ENCODE measurements at places on chromosomes 16 and 17. TPM values are rescaled to one million over a fixed set of nuclear protein-coding genes. Genes with fewer than 3 reads are reported as not detected.

ELOB gene
- 130 TPM for total RNA-seq

PRCD gene
- total RNA-seq = 3.5 TPM

CCP110 gene
- total RNA-seq = 23.7 TPM

FLCN gene
- total RNA-seq = 81.5 TPM

RDM1 gene
- total RNA-seq = 0.82 TPM

CLEC10A gene
- 19.5 TPM for total RNA-seq

CCL17 gene
- not detected for total RNA-seq

TM4SF5 gene
- not detected for total RNA-seq

CIBAR2 gene
- total RNA-seq = 1.5 TPM

OTOP2 gene
- total RNA-seq = not detected

HOXB1 gene
- total RNA-seq = not detected

TLCD3A gene
- 4.4 TPM for total RNA-seq

ANKFN1 gene
- total RNA-seq = not detected

CMTM2 gene
- total RNA-seq = 3.3 TPM

ALOX12B gene
- 0.47 TPM for total RNA-seq

CCL4L2 gene
- 6.6 TPM for total RNA-seq

RNF166 gene
- 114 TPM for total RNA-seq

KIF2B gene
- total RNA-seq = not detected

KRTAP4-6 gene
- not detected for total RNA-seq

PRDM7 gene
- not detected for total RNA-seq

CD300A gene
- 109 TPM for total RNA-seq

ETV4 gene
- total RNA-seq = not detected

PRSS33 gene
- total RNA-seq = not detected

PRKCB gene
- 188 TPM for total RNA-seq

PRAC2 gene
- not detected for total RNA-seq

AARS1 gene
- 80.9 TPM for total RNA-seq

PLA2G10 gene
- total RNA-seq = not detected

KRT9 gene
- total RNA-seq = not detected

CES1 gene
- 13.8 TPM for total RNA-seq

PRSS36 gene
- total RNA-seq = not detected

GSDMA gene
- 1.2 TPM for total RNA-seq

CA5A gene
- not detected for total RNA-seq

ALDH3A1 gene
- 0.54 TPM for total RNA-seq

NPIPB8 gene
- total RNA-seq = 1.1 TPM

TPSB2 gene
- total RNA-seq = not detected

DHRS11 gene
- total RNA-seq = 4.6 TPM

MYL4 gene
- 0.55 TPM for total RNA-seq

PPP1R27 gene
- not detected for total RNA-seq

DCUN1D3 gene
- 10.1 TPM for total RNA-seq

C17orf78 gene
- total RNA-seq = not detected

DPEP3 gene
- total RNA-seq = 1.7 TPM

SCGB1C2 gene
- not detected for total RNA-seq

CPHXL2 gene
- not detected for total RNA-seq

TMC7 gene
- 0.23 TPM for total RNA-seq

ASGR1 gene
- total RNA-seq = 5.0 TPM

AANAT gene
- total RNA-seq = not detected

MEOX1 gene
- 4.1 TPM for total RNA-seq

NXN gene
- total RNA-seq = 14.2 TPM

KRT36 gene
- total RNA-seq = not detected

AIPL1 gene
- total RNA-seq = not detected

YPEL3 gene
- total RNA-seq = 134 TPM

SULT1A2 gene
- 2.0 TPM for total RNA-seq

MOSMO gene
- total RNA-seq = 35.7 TPM

Measured in spleen (tissue), 13 donors.